ENCODE measurements at places on chromosomes 5 and 9.

- DNase-seq = no peak
These were observed 64.7 kb downstream of the UBE2R2 start for GRCh38 chr9:33881635-33882034.

DNA sequence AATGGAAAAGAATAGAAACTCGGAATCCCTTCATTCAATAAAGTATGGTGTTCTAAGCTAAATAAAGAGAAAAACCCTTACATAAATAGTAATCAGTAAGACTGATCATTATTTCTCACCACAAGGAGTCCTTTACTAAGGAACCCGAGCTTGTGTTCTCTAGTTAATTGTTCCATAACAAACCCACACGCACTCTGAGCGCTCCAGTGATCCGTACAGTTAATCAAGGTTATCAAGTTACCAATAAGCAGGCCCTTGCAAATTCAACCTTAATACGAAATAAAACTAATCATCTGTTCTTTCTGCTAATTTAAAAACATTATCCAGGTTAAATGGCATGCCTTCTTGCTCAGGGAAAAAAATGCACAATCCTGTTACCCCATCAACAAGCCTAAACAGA lies 224.4 kb downstream of the FRMD3 start:
- DNase-seq = no peak

DNA sequence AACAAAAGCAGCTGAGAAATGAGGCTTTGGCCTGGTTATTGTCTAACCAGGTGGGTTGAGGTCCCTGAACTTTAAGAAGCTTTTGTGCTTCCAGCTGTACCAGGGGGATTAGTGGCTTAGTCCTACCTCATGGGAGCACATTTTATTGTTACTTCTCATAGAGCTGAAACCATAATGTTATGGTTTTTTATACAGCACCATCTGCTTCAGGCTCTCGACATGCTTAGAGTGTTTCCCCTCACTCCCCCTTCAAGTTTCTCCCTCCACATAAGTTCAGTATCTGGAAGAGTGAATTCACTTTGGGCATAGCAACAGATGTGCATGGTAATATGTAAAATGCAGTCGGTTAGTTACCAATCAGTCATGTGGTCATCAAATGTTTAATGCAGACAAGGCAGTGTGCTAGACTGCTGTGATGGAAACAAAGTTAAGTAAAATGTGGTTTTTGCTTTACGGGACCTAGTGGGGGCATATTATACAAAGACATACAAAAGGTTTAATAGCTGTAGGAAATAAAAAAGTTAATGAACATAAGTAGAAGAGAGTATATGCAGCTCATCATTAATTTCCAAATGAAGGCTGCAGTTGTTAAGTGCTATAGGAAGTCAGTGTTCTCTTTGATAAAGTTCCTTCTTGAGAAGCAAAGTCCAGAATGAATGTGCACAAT lies 95.9 kb upstream of the SPRY4 start:
- DNase-seq = no peak

DNA sequence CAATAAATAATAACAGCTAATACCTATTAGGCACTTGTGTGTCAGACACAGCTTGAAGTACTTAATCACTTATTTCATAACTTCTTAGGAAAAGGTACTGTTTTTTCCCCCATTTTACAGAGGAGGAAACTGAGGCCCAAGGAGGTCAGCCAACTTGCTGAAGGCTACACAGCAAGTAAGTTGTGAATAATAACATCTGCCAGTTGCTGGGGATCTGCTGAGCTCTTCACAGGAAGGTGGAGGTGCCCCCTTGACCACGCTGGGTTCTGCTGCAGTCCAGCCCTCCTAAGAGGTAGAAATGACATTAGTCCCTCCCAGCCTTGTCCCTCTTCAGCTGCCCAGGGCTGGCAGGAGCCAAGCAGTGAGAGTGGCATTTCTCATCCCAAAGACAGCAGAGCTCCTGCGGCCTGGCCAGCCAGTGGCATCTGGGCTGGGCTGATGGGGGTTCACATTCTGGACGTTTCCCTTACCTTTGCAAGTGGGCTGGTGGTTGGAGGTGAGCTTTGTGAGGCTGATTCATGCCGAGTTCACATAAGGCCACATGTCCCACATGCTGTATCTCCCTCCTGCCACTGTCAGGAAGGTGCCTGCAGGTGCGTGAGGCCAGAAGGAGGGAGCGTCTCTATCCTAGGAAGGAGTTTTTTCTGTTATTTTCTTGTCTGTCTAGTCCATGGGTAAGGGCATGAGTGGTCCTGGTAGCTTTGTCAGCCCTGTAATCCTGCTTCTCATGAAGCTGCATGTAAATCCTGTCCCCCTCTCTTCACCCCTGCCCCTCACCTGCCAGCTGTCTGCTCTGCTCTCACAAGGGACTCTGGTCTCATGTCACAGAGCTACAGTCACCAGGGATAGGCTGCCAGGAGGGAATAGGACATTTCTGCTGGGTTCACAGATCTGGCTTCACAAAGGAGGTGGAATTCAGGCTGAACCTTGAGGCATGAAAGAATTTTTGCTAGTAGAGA lies 171.7 kb downstream of the MACROH2A1 start:
- no peak for DNase-seq

DNA sequence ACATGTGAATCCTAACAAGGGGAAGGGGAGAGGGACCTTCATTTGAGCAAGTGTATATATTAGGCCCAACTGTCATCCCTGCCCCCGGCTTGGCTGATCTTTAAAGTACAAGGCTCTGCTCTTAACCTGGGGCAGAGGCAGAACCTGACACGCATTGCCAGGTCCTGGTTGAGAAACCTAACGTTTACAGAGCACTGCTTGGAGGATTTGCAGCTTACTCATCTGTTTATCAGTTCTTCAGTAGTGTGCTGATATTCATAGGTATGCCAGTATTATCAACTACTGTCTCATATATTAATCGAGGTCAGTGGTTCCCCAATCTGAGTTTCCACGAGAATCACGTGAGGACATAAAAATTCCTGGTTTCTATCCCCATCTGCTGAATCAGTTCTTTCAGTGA lies 50.4 kb downstream of the ACO1 start:
- DNase-seq = no peak

- DNase-seq = no peak
These were observed 211.5 kb upstream of the NREP start for GRCh38 chr5:111968459-111968858.

GRCh38 chr9:123359106-123359505 lies 3.1 kb downstream of the CRB2 start:
- DNase-seq = no peak

DNA sequence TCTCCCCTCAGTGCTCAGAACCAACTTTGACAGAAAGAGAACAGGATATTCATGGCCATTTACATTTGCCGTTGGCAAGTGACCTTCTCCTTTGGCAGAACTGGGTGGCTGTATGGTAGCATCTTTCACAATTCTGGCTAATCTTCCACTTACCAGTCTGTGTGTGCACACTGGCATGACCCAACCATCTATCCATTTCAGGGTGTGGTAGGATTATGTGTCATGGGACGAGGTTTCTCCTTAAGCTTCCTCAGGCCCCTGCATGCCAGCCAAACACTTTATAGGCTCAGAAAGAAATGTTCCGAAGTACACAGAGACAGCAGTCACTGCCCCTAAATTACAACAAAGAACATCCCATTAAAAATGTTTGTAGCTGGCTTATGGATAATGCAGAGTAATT lies 497.1 kb downstream of the NFIB start:
- no peak for DNase-seq

DNA sequence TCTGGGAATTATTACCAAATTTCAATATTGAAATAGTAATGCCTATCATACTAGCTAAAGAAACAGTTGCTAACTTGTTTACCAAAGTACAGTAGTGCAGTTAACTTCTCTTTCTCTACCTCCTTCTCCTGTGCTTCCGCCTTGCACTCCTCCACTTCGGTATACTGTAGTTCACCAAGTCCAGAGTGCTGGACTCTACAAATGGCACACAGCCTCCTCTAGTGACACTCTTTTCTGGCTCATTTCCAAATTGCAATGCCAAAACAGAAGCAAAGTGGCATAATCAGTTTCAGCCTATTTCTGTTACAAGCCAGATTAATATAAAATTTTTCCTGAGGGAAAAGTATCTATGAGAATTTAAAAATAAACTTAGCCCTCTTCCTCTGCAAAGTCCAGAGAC lies 86.0 kb upstream of the RASGRF2 start:
- DNase-seq = no peak

DNA sequence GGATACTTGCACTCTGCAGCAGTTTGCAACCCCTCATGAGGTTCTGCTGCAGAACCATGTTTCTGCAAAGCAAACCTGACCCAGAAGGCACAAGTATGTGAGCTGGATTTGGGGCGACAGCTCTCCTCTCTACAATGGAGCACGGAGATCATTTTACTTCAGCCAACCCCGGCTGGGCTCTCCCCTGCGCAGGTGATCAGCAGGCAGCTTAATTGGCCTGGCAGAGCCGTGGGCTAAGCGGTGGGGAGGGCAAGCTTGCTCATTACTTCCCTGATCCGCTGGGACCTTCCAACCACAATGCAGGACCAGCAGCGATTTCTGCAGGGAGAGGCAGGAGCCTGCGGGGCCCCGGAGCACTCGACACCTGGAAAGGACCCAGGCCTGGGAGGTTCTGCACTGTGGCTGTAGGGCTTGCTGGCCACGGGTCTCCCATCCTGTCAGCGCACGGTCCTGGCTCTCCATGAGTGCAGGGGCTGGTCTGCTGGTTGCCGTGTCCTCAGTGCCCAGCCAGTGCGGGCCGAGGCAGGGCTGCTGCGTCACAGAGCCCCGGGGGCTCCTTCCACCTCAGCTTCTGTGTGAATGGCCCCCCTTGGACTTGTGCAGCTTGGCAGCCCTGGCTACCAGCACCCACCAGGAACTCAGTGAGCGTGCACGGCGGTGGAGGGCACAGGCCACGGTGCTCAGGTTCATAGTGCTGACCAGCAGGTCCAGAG lies 51.8 kb upstream of the RAPGEF1 start:
- no peak for DNase-seq

- no peak for DNase-seq
These were observed 18.6 kb upstream of the NPM1 start for GRCh38 chr5:171369056-171369455.

- no peak for DNase-seq
These were observed 47.7 kb downstream of the AMBP start for GRCh38 chr9:114030364-114030763.

DNA sequence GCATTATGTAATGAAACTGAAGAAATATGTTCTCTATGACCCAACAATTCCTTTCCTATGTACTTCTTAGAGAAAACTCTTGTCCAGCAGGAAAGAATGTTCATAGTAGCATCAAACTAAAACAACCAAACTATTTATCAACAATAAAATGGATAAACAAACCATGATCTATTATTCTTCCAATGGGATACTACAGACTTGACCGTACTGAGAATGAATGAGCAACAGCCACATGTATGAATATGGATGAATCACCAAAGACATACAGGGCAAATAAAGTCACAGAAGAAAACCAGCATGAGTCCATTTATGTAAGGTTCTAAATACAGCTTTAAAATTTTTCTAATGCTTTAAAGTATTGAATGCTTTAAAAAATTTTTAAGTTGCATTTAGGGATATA lies 73.6 kb upstream of the SUSD1 start:
- no peak for DNase-seq

DNA sequence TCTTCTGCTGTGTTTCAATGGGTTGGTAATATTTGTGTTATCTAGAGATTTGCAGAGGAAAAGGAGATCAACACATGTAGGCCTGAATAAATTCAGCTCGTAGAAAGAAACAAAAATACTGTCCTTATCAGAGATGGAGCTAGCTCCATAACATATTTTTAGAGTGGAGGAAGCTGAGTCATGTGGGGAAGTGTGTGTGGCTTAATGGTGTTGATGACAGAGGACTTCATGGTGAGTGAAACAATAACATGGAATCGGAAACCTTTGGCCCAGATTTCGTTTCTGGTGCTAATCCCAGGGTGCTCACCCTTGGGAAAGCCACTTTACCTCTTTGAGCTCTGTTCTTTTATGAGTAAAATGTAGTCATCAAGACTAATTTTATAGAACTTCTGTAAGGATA lies 825.0 kb downstream of the TLR4 start:
- no peak for DNase-seq

GRCh38 chr5:113043491-113043931 lies 66.9 kb downstream of the DCP2 start:
- no peak for DNase-seq

- DNase-seq = no peak
These were observed 1166.5 kb upstream of the CDH18 start for GRCh38 chr5:21154526-21154925.

GRCh38 chr9:90167914-90168313 lies 474.7 kb downstream of the DIRAS2 start:
- no peak for DNase-seq

Data from anterior cingulate cortex (tissue), 58 donors.